ENCODE measurements at places on chromosomes 16 and 17.

DNA sequence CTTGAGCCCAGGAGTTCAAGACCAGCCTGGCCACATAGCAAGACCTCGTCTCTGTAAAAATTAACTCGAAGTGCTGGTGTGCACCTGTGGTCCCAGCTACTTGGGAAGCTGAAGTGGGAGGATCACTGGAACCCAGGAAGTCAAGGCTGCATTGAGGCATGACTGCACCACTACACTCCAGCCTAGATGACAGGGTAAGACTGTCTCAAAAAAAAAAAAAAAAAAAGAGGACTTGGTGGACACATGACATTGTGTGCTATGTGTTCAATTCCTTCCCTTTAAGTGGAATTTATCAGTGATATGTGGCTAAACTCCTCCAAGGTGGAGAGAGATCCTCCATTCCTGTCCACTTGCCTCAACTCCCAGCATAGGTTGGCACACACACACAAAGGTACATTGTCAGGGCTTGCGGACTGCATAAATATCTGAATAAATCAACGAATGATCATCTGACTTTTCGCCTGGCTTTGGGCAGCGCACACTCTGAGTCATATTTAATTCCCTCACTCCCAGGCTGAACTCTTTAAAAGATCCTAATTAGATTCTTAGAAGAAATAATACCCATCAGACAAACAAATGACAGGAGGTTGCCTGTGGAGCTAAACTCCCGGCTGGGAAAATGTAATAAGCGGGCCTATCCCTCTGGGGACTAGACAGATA lies 25.0 kb upstream of the SYT17 start:
- no peak for DNase-seq

DNA sequence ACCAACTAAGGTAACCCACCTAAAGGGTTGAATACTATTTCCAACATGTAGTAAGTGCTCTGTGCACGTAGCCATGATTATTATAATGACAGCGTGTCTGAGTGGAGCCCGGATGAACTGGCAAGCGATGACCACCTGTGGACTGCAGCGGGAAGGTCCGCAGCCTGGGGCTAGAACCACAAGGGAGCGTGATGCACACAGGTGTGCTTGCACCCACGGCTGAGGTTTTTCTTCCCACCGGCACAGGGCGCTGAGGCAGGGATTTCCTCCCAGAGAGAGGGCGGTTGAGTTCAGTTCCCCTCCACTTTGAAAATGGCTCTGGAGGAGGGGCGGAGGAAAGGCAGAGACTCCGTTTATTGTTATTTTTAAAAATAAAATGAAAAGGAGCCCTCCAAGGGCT lies 221.7 kb upstream of the HSBP1 start:
- DNase-seq, result no peak

DNA sequence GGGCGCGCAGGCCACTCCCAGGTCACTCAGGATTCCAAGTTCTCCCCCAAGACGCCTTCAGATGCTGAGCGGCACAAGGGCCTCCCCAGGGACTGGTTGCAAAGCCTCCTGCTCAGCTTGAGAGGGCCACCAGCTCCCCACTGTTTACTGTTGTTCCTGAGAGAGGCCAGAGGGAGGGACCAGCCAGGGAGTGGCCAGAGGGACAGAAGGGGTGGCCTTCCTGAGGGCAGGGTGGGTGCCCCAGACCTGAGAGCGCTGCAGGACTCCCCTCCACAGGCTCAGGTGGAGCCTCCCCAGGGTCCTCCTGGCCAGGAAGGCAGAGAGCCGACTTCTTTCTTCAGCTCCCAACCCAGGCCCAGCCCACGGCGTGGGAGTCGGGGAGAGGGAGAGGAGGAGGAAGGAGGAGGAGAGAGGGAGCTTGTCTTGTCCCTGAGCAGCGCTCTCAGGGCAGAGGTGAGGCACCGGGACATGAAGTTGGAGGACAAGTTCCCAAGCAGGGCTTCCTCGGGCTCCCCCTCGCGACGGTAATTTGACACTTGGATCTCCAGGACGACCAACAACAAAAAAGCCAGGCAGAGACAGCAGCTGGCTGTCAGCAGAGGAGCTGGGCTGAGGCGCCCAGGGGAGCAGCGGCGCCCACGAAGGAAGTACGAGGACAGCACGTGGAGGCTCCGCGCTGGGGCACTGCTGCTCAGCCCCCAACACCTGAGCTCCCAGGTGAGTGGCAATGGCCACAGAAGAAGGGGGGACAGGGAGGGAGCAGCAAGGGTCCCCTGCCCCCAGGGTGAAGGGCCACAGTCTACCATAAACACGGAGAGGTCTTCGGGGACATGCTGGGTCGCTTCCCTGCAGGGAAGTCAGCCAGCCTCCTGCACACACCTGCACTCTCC lies 497 bp downstream of the SMIM5 start:
- DNase-seq, result peak; percentile 82

DNA sequence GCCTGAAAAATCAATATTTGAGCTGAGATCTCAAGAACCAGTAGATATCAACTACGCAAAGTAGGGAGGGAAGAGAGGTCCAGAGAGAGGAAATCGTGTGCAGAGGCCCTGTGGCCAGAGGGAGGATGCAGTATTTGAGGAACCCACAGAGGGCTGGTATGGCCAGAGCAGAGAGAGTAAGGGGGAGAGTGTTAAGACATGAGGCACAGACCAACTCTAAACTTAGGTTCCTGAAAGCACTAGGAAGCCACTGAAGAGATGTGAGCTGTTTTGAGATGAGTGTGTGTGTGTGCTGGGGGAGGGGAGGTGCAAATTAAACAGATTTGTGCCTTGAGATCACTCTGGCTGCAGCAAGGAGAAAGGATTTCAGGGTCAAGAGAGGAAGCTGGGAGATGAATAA lies 10.9 kb downstream of the SLC13A2 start:
- no peak for DNase-seq

- no peak for DNase-seq
Observed at GRCh38 chr17:81322271-81323082, 27.4 kb upstream of the SLC38A10 start.

DNA sequence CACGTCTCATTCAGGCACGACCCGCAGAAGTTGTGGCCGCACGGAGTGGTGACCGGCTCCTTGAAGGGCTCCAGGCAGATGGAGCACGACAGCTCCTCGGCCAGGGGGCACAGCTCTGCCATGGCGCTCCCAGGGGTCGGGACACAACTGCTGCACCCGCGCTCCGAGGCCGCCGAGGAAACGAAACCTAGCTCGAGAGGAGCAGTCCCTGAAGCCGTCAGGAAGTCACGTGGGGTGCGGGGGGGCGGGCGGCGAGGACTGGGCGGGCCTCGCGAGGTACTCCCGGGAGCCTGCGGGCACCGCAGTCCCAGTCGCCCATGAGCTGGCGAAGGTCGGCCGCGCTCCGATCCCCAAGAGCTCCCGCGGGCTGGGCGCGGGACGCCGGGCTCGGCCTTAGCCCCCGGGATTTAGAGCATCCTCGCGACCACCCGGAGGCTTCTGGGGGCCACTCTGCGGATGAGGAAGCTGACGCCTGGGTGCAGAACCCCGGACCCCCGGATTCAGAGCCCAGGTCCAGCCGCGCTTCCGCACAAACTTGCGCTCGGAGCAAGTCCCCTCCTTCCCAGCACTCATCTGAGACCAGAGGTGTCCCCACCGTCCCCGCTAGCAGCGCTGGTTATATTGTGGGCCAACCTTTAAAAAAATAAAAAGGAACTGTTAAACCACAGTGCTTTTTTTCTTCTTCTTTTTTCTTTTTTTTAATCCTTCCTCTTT lies at the start of gene TRIM25:
Gene TRIM25 (minus strand): TSS at position 183 of the 714 bp plus-strand sequence. CDS start 61 bp downstream, at position 122.
- DNase-seq, result peak; percentile 88

DNA sequence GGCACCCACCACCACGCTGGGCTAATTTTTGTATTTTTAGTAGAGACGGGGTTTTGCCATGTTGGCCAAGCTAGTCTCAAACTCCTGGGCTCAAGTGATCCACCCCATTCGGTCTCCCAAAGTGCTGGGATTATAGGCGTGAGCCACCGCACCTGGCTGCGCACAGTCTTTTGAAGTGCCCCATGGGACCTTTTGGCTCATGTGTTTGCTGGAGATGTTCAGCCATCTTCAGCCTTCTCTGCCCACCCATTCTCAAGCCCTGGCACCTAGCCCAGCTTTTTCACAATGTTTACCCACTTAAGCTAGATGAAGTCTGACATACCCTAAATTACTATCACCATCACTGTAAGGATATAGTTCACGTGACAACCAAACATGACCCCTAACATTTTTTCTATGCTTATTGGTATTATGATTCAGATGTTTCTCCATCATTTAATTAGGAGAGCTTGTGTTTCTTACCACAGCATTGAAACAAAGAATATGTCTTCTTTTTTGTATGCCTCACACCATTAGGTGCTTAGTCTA lies 32.3 kb downstream of the PECAM1 start:
- peak; percentile 45 for DNase-seq

- no peak for DNase-seq
Observed at GRCh38 chr16:71671165-71671564, 45.2 kb downstream of the MARVELD3 start.

DNA sequence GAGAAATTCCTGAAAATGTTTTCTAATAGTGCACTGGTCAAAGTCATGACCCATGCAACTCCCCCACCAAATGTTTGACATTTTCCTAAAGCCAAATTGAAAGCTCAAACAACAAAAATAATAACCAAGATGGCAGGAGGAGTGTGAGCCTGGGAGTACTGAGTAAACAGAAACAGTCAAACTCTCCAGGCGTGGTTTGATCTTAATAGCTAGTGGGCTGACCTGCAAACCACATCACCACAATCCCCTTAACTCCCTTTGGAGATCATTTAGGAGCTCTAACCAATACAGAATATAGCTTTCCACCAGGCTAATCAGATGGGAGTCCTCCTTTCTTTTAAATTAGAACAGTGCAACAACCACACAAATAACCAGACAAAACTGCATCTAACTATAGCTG lies 19.2 kb upstream of the MEIOC start:
- no peak for DNase-seq

DNA sequence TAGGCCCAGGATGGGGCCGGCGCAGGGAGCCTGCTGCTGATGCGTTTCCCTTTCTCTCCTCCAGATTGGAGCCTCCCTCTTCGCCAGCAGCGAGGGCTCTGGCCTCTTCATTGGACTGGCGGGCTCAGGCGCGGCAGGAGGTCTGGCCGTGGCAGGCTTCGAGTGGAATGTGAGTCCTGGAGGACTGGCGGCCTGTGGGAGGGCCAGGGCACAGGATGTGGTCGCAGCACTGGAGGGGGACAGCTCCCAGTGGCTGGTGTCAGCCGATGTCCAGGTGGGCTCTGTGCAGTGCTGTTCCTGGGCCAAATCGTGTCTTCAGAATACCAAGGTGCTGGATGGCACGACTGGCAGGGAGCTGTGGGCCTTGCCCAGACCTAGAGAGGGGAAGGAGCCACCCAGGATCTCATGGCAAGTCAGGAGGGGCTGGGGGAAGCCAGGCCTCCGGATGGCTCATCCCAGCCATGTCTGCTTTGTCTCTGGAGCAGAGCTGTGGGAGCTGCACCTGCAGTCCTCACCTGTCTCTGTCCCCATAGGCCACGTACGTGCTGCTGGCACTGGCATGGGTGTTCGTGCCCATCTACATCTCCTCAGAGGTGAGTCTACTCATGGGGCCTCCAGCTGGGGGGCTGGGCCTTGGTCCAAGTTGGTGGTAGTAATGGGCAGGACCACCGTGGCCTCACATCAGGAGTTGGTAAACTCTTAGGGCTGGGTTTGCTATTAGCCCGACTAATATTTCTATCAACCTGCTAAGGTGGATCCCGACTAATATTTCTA lies 7.3 kb downstream of the SLC5A10 start:
- no peak for DNase-seq

GRCh38 chr17:19733953-19734526 lies 14.1 kb downstream of the ALDH3A1 start:
- no peak for DNase-seq

- no peak for DNase-seq
Observed at GRCh38 chr17:78476973-78477372, 98.5 kb downstream of the PGS1 start.

DNA sequence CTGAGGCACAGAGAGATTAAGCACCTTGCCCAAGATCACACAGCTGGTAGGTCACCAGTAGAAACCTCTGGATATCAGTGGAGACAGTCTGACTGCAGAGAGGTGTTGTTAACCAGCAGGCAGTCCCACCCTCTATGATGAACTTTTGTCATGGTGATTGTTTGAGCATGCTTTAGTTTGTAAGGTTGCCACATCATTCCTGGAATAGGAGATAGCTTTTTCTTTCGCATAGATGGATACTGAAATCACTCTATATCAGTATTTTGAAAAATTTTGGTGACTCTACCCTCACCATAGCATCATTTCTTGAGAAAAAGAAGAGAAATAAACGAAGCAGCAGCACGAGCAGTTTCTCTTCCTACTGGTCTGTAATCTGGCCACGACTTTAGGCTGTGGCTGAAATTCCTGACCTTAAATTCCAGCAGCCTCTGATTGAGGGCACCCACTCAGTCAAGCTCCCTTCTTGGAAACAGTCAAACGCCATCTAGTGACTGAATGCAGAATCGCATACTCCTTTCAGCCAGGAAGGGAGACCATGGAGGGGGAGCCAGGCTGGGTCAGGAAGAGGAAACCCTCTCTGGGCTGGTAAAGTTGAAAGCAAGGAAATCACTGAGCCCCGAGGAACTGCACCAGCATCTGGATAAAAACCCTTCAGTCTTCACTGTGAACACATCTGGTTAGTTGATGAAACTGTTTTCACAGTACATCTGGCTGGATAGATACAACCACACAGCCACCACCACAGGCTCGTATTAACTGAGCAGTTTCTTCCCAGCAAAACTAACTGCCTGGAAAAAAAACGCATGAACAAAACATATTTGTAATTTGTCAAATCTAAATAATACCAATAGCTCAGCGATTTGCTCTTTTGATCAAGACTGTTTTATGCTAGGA lies 108.5 kb upstream of the XYLT1 start:
- peak; percentile 87 for DNase-seq

- DNase-seq, result peak; percentile 47
Observed at GRCh38 chr17:75194879-75195278, 10.6 kb upstream of the NUP85 start.

DNA sequence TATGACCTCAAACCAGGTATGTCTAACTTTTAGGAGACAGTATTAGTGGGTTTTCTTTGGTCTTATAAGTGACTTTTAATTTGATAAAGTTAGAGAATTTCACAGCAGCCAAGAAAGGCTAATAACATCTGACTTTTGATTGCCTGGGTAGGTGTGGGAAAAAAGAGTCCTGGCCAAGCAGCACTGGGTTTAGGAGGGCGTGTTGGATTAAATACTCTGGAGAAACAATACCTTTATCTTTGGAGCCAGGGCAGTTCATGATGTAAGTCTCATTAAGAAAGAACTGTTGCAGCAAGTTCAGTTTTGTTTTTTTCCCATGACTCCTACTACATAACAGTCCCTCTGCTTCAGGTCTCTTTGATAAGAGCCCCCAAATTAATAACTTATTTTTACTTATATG lies 26.7 kb upstream of the MRC2 start:
- DNase-seq, result no peak

DNA sequence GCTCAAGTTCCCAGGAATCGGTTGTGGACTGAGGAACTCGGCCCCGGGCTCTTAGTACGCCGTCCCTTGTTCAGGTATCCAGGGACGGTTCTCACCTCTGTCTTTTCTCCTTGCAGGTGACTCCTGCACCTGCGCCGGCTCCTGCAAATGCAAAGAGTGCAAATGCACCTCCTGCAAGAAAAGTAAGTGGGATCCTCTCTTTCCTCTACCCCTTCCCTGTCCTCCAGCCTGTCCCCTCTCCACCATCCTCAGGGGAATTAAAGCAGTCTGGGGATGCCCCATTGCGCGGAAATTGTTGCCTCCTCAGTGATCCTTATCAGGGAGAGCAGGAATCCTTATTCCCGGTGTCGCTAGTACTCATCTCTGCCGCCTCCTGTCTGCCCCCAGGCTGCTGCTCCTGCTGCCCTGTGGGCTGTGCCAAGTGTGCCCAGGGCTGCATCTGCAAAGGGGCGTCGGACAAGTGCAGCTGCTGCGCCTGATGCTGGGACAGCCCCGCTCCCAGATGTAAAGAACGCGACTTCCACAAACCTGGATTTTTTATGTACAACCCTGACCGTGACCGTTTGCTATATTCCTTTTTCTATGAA lies 585 bp downstream of the MT2A start:
- DNase-seq, result no peak

- DNase-seq, result no peak
Observed at GRCh38 chr16:23519282-23519681, 9.0 kb upstream of the GGA2 start.
